ENCODE measurements at places on chromosomes 5 and 9. TPM values are rescaled to one million over a fixed set of nuclear protein-coding genes. Genes with fewer than 3 reads are reported as not detected.

The MUSK gene
- 3.2 TPM for total RNA-seq

The SLC4A9 gene
- 0.23 TPM for total RNA-seq

The SOHLH1 gene
- total RNA-seq, result not detected

The SMIM3 gene
- 2.8 TPM for total RNA-seq

The QRFP gene
- total RNA-seq, result not detected

The SLC36A3 gene
- total RNA-seq, result not detected

The DMRT3 gene
- not detected for total RNA-seq

The TMOD1 gene
- 5.5 TPM for total RNA-seq

All from diencephalon (tissue), 1 donor.